ENCODE measurements at places on chromosomes 3 and 15. TPM values are rescaled to one million over a fixed set of nuclear protein-coding genes. Genes with fewer than 3 reads are reported as not detected.

- DNase-seq: no peak
Measured at GRCh38 chr15:67400890-67401289, 120.0 kb upstream of the C15orf61 start.

DNA sequence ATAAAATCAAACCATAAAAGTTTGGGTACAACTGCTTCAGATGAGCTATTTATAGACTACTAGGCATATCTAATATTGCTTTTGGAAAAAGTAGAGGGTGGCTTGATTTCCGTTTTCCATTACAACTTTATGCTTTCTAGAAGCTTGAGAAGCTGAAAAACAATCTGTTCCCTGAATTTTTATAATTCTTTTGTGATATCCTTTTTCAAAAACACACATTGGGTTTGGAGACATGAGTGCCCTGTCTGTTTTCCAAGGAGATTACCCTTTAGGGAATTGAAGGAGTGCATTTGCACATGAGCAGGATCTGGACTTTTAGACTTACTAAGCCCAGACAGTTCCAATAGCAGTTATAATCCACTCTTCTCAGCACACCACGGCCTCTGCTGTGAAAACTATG lies 49.5 kb upstream of the FILIP1L start:
- no peak for DNase-seq

DNA sequence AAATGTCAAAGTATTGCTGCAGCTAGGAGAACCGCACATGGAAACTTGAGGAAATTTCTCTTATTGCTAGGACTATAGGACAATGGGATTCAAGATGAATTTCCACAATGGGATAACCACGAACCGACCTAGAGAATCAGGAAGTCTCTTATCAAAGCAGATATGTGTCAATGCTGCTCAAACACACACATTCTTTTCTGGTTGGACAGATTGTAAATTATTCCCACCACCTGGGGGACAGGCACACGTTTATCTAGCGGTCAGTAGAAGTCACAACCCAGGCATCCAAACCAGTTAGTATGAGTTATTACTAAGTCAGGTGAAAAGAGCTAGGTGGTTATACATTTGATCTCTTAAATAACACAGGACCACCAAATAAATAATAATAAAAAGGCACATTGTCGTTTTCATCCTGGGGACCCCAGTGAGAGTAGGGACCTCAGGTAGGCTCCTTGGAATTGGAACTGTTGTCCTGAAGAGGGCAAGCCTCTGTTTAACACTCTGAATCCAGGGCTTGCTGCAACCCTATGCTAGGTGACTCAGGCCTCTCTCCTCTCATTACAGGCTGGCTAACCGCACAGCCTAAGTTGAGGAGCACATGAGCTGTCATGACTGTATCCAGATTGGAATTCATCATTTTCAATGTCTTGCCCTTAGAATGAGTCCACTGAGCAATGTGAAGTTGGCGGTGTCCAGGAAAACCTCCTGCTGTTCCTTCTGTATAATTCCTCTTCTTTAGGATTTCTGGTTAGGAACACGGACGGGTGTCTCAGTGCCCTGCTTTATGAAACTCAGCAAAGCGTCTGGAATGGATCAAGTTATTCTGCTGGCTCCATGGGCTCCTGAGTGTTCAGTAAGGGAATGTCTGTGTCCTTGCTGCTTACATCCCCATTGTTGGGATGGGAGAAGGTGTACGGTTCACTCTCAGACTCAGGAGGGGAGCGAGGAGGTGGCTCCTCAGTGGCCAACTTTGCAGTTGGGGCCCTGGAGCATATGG lies 59.0 kb downstream of the CLEC3B start:
- peak; percentile 83 for DNase-seq

DNA sequence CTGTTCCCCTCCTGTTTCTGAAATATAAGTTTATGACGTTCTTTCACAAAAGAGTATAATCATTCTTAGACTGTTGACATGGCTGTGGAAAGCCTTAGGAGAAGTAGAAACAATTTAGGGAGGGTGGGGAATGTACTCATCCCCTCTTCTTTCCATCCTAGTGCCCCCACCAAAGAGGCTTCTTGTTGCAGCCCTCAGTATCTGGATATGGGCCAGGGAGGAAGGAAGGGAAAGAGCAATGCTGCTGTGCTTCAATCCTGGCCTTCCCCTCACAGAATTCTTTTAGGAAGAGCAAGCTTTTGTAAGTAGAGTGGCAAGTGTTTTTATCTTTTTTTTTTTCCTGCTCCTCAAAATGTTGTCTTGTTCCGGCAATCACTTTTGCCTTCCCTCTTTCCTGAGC lies 1.7 kb downstream of the INAFM2 start:
- DNase-seq: no peak

GRCh38 chr3:57805674-57806073 lies 49.6 kb downstream of the SLMAP start:
- DNase-seq: peak; percentile 67

GRCh38 chr15:67745073-67746006 lies 80.0 kb upstream of the SKOR1 start:
- DNase-seq: peak; percentile 49

GRCh38 chr3:115761927-115762305 lies 138.6 kb downstream of the GAP43 start:
- DNase-seq: no peak

DNA sequence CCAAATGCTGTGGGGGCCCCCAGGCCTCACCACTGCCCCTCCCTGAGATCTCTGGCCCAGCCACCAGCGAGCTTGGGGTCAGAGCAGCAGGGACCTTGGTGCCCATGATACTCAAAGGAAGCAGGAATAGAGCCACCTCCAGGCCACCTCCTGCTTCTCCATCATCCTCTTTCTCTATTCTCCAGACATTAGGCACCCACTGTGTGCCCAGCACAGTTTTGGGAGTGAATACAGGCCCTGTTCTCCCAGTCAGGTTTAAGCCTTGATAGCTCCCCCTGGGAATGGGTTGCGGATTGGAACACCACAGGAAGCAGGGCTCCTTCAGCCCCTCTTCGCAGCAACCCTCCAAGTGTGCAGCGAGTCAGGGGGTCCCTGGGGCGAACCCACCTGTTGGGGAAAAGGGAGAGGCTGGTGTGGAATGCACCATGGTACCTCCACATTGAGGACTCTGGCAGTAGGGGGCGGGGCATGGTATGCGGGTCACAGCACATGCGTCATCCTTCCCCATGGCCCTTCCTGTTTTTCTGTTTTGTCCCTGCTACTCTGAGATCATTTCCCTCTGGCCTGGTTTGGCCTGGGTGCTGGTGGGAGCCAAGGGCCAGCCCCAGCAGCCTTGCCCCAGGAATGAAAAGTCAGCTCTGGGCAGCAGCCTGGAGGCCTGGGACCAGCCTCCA lies 14.2 kb upstream of the SEMA3B start:
- peak; percentile 42 for DNase-seq

DNA sequence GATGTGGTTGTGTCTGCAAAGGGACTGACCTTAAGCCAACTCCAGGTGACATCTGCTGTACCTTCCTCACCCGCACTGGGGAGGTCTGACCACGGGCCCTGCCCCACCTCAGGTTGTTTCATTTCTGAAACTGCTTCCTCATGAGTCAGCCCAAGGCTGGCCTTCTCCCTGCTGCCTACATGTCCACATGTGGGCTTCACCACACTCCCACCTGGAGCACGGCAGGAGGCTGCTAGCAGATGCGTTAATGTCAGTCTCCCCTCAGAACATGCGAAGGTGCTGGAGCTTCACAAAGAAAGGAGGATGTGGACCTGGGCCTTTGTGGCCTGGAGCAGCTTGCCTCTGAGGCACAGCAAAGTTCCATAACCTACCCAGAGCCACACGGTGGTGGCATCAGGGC lies 69.4 kb upstream of the PLXNA1 start:
- DNase-seq: no peak

- no peak for DNase-seq
Measured at GRCh38 chr3:112460519-112461195, 38.6 kb downstream of the BTLA start.

- no peak for DNase-seq
Measured at GRCh38 chr3:144963810-144964209, 992.2 kb downstream of the DIPK2A start.

DNA sequence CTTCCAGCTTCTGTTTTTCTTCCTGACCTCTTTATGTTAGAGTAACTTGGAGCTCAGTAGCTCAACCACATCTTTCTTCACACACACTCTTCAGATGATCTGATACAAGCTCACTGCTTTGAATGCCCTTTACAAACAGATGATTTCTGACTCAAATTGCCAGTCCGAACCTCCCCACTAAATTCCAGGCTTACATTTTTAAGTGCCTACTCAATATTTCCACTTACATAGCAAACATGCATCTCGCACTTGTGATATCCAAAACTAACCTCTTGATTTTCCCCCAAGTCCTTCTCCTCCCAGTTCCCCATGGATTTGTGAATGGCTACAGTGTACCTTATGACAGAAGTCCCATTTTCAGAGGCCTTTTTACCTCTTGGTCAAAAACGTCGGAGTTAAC lies 139.1 kb downstream of the GBE1 start:
- DNase-seq: peak; percentile 3

GRCh38 chr3:189446959-189447560 lies 184.1 kb upstream of the TP63 start:
- no peak for DNase-seq

Gene PPP1R14D
- total RNA-seq: not detected

Gene PRR23E
- total RNA-seq: not detected

Gene GOLIM4
- total RNA-seq: 49.2 TPM

Gene TMEM108
- 0.32 TPM for total RNA-seq

Gene MEX3B
- total RNA-seq: 6.4 TPM
